Cardiac muscle cell (in vitro differentiated cells and primary cell): ENCODE measurements at places on chromosomes 11 and 22.
A peak's percentile ranks its signal among the peaks of the same experiment; 100 is the strongest.

- DNase-seq, result peak; percentile 32
- H3K4me3 ChIP-seq, result no peak overlapping the region
- H3K36me3 ChIP-seq, result no peaks in the 10 kb centered on the region
- H3K4me1 ChIP-seq, result peaks cover 21% of the 10 kb centered on the region
- no peaks in the 10 kb centered on the region for H3K27me3 ChIP-seq
These were observed 6.8 kb downstream of the TOM1 start for GRCh38 chr22:35306350-35306967.

DNA sequence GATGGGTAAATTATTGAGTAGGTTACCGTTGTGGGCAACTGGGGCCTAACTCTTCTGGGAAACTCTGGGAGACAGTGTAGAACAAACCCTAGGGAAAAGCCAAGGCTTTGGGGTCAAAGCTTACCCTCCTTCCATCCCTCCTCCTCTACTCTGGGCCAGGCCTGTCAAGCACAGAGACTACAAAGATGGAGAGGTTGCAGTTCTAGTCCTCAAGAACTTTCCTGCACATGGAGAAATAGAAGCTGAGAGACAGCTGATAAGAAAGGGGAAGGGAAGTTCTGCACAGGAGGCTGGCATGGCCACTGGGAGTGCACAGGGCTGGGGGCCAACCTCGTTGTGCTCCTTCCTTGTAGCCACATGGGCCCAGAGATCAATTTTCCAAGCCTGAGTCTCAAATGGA lies 67.2 kb upstream of the ALX4 start:
- H3K4me1 ChIP-seq, result no peaks in the 10 kb centered on the region
- H3K27me3 ChIP-seq, result no peaks in the 10 kb centered on the region
- DNase-seq, result no peak
- H3K27ac ChIP-seq, result no peak overlapping the region

DNA sequence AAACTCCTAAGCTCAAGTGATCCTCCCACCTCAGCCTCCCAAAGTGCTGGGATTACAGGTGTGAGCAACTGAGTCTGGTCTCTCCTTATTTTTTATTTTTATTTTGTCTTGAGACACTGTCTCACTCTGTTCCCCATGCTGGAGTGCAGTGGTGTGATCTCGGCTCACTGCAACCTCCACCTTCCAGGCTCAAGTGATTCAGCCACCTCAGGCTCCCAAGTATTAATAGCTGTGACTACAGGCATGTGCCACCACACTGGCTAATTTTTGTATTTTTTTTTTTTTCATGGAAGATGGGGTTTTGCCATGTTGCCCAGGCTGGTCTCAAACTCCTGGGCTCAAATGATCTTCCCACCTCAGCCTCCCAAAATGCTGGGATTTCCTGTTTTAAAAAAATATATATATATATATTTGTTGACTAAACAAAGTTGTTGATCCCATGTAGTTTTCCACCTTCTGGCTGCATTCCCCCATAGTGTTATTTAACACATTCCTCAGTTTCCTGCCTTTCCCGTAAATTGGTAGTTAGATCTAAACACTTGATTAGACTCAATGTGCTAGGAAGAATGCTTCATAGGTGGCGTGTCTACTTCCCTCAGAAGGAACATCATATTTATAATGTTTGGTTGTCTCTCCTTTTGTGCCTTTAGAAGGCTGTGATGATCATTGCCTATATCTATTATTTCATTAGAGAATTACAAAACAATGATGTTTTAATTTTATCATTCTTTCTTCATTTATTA lies 38.8 kb downstream of the LRRC32 start:
- H3K4me1 ChIP-seq, result no peaks in the 10 kb centered on the region
- no peak for DNase-seq

DNA sequence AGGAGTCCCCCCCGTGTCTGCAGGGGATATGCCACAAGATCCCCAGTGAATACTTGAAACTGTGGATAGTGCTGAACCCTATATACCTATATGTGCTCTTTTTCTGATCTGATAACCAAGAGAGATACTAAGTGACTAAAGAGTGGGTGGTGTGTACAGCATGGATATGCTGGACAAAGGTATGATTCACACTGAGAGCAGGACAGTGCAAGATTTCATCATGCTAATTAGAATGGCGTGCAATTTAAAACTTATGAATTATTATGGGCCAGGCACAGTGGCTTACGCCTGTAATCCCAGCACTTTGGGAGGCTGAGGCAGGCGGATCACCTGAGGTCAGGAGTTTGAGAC lies 90.2 kb upstream of the ALKBH3 start:
- no peak overlapping the region for H3K4me3 ChIP-seq
- peak; percentile 11 for DNase-seq
- H3K27ac ChIP-seq, result no peak overlapping the region
- no peaks in the 10 kb centered on the region for H3K36me3 ChIP-seq
- H3K27me3 ChIP-seq, result no peaks in the 10 kb centered on the region

- no peak for DNase-seq
- no peaks in the 10 kb centered on the region for H3K27me3 ChIP-seq
- no peak overlapping the region for H3K27ac ChIP-seq
- H3K4me1 ChIP-seq, result peaks cover 32% of the 10 kb centered on the region
These were observed 21.3 kb downstream of the PHF21A start for GRCh38 chr11:46099963-46100316.

- no peaks in the 10 kb centered on the region for H3K36me3 ChIP-seq
- no peaks in the 10 kb centered on the region for H3K27me3 ChIP-seq
- no peak for DNase-seq
- H3K4me3 ChIP-seq, result no peak overlapping the region
- no peak overlapping the region for H3K27ac ChIP-seq
- H3K4me1 ChIP-seq, result no peaks in the 10 kb centered on the region
These were observed 425.5 kb upstream of the CADM1 start for GRCh38 chr11:115929618-115930129.

- H3K4me1 ChIP-seq, result peaks cover 6% of the 10 kb centered on the region
- H3K27me3 ChIP-seq, result no peaks in the 10 kb centered on the region
- no peak overlapping the region for H3K27ac ChIP-seq
- no peak for DNase-seq
These were observed 2.9 kb upstream of the HMBS start for GRCh38 chr11:119081682-119082260.

GRCh38 chr22:29638678-29639077 lies 35.2 kb downstream of the NF2 start:
- H3K4me3 ChIP-seq, result no peak overlapping the region
- H3K4me1 ChIP-seq, result peaks cover 2% of the 10 kb centered on the region
- no peak for DNase-seq
- H3K27me3 ChIP-seq, result no peaks in the 10 kb centered on the region
- peaks cover 9% of the 10 kb centered on the region for H3K36me3 ChIP-seq

- H3K4me3 ChIP-seq, result no peak overlapping the region
- DNase-seq, result no peak
- H3K27ac ChIP-seq, result no peak overlapping the region
- H3K27me3 ChIP-seq, result no peaks in the 10 kb centered on the region
- no peaks in the 10 kb centered on the region for H3K36me3 ChIP-seq
These were observed 698.4 kb downstream of the TBC1D22A start for GRCh38 chr22:47460861-47461260.

- peak; percentile 40 for DNase-seq
- H3K36me3 ChIP-seq, result no peaks in the 10 kb centered on the region
- no peak overlapping the region for H3K27ac ChIP-seq
- H3K4me1 ChIP-seq, result no peaks in the 10 kb centered on the region
These were observed 12.7 kb downstream of the BAIAP2L2 start for GRCh38 chr22:38097557-38098409.
